ENCODE measurements at places on chromosomes 2 and 18. TPM values are rescaled to one million over a fixed set of nuclear protein-coding genes. Genes with fewer than 3 reads are reported as not detected.
A peak's percentile ranks its signal among the peaks of the same experiment; 100 is the strongest.

The RAPH1 gene
- 2.8 TPM for total RNA-seq

The UNC50 gene
- 37.1 TPM for total RNA-seq

The TCF23 gene
- not detected for total RNA-seq

The RNF152 gene
- 0.44 TPM for total RNA-seq

The ZSWIM2 gene
- total RNA-seq = not detected

The CTAGE1 gene
- not detected for total RNA-seq

The SCG2 gene
- not detected for total RNA-seq

The FABP1 gene
- total RNA-seq = not detected

The ALLC gene
- total RNA-seq = not detected

The MLPH gene
- total RNA-seq = not detected

The IL1B gene
- total RNA-seq = not detected

The IL37 gene
- total RNA-seq = not detected

The CNTNAP5 gene
- total RNA-seq = not detected

The KCNS3 gene
- total RNA-seq = not detected

DNA sequence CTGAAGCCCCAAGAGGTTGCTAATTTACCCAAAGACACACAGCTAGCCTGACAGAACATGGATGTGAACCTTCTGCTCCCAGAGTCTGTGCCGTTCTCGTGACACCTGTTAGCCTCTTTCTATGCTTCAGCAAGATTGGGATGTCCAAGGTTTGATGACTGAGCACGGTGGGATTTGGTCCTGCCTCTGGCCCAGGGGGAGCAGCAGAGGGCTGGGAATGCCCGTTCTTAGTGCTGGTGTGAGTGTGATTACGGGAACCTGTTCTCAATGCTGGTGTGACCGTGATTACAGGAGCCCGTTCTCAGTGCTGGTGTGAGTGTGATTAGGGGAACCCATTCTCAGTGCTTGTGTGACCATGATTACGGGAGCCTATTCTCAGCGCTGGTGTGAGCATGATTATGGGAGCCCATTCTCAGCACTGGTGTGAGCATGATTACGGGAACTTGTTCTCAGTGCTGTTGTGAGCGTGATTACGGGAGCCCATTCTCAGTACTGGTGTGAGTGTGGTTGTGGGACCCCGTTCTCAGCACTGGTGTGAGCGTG is 67.3 kb upstream of the SNTG2 start:
- H3K27me3 ChIP-seq = peaks cover 55% of the 10 kb centered on the region
- H3K4me3 ChIP-seq = no peak overlapping the region
- no peak for DNase-seq
- no peaks in the 10 kb centered on the region for H3K36me3 ChIP-seq
- H3K27ac ChIP-seq = no peak overlapping the region

DNA sequence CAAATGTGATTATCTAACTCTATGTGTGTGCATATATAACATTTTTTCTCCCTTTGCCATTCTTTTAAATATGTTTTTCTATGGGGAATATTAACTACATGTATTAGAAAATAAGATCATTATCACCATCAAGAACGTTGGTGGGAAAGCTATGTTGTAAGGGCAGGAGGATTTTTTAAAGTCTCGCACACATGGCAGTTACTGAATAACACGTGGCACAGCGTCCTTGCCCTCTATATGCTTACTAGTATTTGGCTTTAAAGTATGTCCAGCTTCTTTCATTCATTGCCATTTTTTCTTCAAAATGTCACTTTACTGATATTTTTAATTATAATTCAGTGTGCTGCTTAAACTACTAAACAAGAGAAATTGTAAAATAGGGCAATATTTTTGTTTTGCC is 944.3 kb downstream of the SOCS6 start:
- no peak for DNase-seq
- no peaks in the 10 kb centered on the region for H3K36me3 ChIP-seq
- H3K4me3 ChIP-seq = no peak overlapping the region
- H3K27ac ChIP-seq = no peak overlapping the region
- H3K4me1 ChIP-seq = no peaks in the 10 kb centered on the region

DNA sequence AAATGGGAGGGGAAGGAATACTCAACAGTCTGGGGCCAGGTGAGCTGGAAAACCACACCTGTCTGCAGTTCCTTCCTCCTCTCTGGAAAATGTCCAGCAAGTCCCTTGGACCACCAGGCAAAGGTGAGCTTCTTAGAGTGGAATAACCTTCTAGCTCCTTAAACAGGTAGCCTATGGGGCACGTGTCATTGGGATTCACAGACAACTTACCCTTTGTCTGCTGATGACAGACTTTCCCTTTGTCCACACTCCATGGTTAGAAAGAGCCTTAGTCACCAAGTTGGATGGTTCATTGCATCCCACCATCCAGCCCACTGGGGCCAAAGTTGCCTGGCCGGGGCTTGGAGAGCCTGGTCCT is 98.0 kb upstream of the ITGA6 start:
- no peaks in the 10 kb centered on the region for H3K4me1 ChIP-seq
- H3K27me3 ChIP-seq = no peaks in the 10 kb centered on the region
- H3K4me3 ChIP-seq = no peak overlapping the region
- no peak overlapping the region for H3K27ac ChIP-seq

DNA sequence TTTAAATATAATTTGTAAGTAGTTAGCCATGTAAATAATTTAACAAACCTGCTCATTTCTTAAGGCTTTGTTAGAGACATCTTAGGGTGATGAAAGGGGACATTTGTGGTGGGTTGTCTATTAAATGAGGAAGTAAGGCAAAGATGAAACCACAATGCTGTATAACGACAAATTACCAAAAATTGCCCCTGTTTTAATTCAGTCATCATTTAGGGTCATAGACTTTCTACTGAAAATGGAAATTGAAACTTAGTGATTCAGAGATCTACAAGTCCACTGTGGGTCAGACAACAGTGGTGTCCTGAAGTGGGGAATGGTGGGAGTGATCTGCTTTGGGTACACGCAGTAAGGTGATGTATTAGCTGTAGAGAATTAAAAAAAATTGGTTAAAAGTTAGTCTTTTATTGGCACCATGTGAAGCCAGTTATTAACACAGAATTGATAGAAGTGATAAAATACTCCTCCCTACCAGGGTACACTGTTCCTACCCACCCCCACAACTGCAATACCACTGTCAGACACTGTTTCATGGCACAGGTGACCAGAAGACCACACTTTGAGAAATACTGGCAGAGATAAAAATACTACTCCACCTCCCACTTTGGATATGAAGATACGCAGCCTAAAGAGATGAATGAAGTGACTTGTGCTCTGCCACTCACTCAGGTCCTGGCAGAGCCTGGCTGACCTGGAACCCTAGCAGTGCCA is 13.4 kb downstream of the CERS6 start:
- H3K4me1 ChIP-seq = peaks cover 54% of the 10 kb centered on the region
- no peaks in the 10 kb centered on the region for H3K27me3 ChIP-seq
- no peaks in the 10 kb centered on the region for H3K36me3 ChIP-seq

DNA sequence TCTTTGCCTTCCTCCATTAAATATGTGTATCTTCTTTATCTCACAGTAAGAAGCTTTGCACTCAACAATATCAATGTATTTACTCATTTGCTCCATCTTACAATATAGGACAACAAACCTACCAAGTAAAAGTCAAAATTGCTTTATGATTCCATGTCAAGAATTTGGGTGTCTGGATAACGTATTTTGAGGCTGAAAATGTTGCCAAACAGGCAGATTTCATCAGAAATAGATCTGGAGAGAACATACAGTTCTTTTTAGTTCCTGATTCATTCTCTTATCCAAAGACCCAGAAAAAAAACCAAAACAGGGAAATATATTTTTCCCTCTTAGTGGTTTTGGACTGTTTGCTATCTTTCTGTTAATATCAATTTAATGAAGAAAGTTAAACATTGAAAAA is 621.1 kb downstream of the STK39 start:
- H3K4me3 ChIP-seq = no peak overlapping the region
- no peaks in the 10 kb centered on the region for H3K27me3 ChIP-seq
- DNase-seq = no peak

DNA sequence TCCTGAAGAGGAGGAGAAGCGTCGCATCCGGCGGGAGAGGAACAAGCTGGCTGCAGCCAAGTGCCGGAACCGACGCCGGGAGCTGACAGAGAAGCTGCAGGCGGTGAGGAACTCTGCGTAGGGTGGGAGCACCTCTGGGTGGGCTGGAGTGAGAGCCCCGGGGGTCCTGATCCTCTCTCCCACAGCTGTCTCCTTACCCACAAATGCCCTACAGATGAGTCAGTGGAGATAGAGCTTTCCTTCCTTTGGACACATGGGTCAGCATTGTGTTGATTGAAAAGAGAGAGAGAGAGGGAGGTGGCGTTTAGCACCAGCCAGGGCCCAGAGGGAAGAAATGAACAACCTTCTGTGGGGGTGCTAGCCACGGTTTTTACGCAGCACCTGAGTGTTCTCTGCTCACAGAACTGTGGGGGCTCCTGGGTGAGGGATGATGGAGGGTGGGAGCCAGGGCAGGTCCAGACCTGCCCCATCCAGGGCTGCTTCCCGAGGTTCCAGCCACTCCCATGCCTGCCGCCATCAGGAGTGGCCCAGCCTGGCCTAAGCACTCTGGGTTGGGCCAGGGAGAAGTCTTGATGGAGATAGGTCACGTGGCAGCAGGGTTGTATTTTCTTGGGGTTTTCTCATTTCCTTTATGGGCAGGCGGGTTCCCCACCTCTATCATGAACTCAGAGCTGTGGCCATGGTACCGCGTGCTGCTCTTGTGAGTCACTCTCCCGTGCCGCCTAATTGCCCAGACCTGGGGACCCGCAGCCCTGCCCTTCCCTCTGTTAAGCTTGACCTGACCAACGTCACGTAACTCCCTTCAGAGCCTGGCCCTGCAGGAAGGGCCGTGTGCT is 16.3 kb downstream of the FOSL2 start:
- H3K4me3 ChIP-seq = no peak overlapping the region
- peak; percentile 87 for DNase-seq
- no peaks in the 10 kb centered on the region for H3K27me3 ChIP-seq
- peaks cover 20% of the 10 kb centered on the region for H3K4me1 ChIP-seq

- H3K27me3 ChIP-seq = no peaks in the 10 kb centered on the region
- H3K4me1 ChIP-seq = no peaks in the 10 kb centered on the region
- no peaks in the 10 kb centered on the region for H3K36me3 ChIP-seq
- H3K27ac ChIP-seq = no peak overlapping the region
- no peak overlapping the region for H3K4me3 ChIP-seq
- DNase-seq = no peak
Observed at GRCh38 chr18:77177009-77177408, 44.4 kb upstream of the MBP start.

DNA sequence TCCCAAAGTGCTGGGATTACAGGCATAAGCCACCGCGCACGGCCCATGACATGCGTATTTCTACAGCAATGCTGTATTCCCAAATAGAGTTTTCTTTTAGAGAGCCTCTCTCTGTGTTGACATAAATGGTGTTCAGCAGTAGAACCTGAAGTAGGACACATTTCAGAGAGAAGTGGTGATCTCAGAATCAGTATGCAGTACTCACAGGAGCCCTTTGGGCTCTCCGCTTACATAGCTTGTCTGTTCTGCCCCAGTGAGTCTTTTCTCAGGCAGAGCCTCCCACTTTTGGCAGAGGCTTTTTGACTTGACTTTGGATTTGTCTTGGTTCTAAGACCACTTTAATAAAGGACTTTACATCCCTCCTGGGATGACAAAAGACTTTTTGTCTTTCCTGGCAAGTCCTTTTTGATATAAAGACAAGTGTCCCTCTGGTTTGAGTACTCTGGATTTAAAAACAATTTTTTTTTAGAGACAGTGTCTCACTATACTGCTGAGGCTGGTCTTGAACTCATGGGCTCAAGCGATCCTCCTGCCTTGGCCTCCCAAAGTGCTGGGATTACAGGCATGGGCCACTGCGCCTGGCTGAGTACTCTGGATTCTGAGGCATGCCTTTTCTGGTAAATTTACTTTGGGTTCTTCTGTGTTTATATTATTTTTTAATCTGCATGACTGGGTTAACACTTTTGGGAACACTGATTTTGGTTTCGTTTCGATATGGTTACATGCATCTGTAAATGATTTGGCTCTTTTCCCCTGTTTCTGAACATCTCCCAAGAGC is 113.3 kb downstream of the SMAD2 start:
- no peaks in the 10 kb centered on the region for H3K36me3 ChIP-seq
- no peaks in the 10 kb centered on the region for H3K27me3 ChIP-seq
- DNase-seq = no peak

DNA sequence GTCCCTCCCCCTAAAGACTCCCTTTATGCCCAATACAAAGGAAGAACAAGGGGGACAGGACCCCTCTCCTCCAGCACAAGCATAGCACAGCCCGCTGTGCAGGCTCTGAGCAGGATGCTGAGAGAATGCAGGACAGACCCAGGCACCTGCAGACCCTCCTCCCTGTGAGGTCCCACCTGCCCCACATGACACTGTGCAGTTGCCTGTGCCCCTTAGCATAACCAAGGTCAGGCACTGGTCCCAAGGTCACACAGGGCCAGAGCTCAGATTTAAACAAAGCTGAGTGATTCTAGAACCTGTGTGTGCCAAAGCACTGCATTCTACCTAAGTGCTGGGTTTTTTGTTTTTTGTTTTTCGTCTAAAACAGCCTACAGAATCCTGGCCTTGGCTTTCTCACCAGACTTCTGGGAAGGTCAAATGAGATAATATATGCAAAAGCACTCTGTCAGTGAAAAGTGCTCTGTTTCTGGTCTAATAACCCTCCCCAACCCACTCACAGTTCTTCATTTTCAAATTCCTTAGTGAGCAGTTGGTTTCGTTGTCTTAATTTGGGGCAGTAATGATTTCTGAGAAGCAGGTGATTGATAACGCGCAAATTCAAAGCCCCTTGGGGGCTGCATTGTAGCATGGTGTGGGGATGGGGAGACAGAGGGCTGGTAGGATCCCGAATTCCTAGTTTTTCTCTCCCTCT is 125.7 kb downstream of the KCTD1 start:
- no peak overlapping the region for H3K4me3 ChIP-seq
- H3K36me3 ChIP-seq = no peaks in the 10 kb centered on the region
- DNase-seq = no peak
- no peak overlapping the region for H3K27ac ChIP-seq
- H3K4me1 ChIP-seq = no peaks in the 10 kb centered on the region
- no peaks in the 10 kb centered on the region for H3K27me3 ChIP-seq

- H3K4me3 ChIP-seq = peak overlapping the region; percentile 23
- peaks cover 3% of the 10 kb centered on the region for H3K36me3 ChIP-seq
- no peak overlapping the region for H3K27ac ChIP-seq
- peaks cover 27% of the 10 kb centered on the region for H3K4me1 ChIP-seq
- peaks cover 83% of the 10 kb centered on the region for H3K27me3 ChIP-seq
Observed at GRCh38 chr2:219509780-219510511, 4.3 kb upstream of the ASIC4 start.

DNA sequence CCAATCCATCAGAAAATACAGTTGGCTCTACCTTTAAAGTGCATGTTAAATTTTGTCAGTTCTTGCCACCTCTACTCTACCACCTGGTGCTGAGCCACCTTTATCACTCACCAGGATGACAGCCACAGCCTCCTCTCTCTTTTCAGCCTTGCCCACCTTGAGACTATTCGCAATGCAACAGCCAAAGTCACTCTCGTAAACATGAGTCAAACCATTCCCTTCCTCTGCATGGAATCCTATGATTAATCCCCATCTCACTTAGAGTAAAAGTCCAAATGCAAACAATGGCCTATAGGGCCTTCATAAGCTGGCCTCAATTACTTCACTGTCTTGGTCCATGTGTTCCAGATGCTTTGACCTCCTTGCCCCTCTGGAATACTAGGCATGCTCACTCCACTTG is 5.8 kb upstream of the OSBPL6 start:
- peaks cover 17% of the 10 kb centered on the region for H3K27me3 ChIP-seq
- no peak overlapping the region for H3K27ac ChIP-seq
- H3K4me1 ChIP-seq = no peaks in the 10 kb centered on the region
- H3K36me3 ChIP-seq = no peaks in the 10 kb centered on the region
- DNase-seq = no peak

- no peaks in the 10 kb centered on the region for H3K36me3 ChIP-seq
- no peak overlapping the region for H3K27ac ChIP-seq
- H3K27me3 ChIP-seq = no peaks in the 10 kb centered on the region
- no peaks in the 10 kb centered on the region for H3K4me1 ChIP-seq
Observed at GRCh38 chr2:174970092-174970491, 35.1 kb downstream of the CHN1 start.

GRCh38 chr2:624096-624495 is 53.1 kb downstream of the TMEM18 start:
- no peak overlapping the region for H3K27ac ChIP-seq
- no peaks in the 10 kb centered on the region for H3K4me1 ChIP-seq
- peaks cover 10% of the 10 kb centered on the region for H3K27me3 ChIP-seq
- no peak overlapping the region for H3K4me3 ChIP-seq

Data from T-cell (primary cell).